ENCODE measurements at places on chromosomes 1 and 21. TPM values are rescaled to one million over a fixed set of nuclear protein-coding genes. Genes with fewer than 3 reads are reported as not detected.

DNA sequence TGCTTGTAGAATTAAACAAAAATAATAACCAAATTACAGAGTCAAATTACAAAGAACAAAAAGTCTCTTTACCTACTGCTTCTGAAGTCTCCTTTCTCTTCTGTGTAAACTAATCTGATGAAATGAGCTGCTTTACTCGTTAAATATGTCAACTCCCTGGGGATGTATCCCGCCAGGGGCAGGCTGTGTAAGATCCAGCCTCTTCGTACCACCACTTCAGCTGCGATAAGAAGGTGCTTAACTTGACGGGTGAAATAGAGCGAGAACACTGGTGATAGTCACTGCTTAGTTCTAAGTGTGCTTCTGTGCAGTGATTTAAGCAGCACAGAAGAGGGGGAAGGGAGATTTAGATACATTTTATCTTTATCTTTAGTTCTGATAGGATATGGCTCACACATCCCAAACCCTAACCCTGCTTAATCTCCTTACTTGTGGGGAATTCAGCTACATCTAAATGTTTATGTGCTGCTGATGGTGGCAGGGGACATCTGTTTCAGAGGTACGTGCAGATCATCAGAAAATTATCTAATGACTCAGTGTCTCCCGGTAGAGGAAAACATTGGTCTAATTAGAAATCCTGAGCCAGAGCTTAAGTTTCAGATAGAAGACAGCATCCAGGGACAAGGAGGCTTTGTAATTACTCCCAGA, 46.0 kb downstream of the RHOU start:
- H3K27ac ChIP-seq, result no peak overlapping the region
- H3K4me1 ChIP-seq, result no peaks in the 10 kb centered on the region
- no peaks in the 10 kb centered on the region for H3K27me3 ChIP-seq
- no peak for DNase-seq
- H3K4me3 ChIP-seq, result no peak overlapping the region
- H3K36me3 ChIP-seq, result no peaks in the 10 kb centered on the region

- H3K4me3 ChIP-seq, result no peak overlapping the region
- H3K27ac ChIP-seq, result no peak overlapping the region
- H3K4me1 ChIP-seq, result no peaks in the 10 kb centered on the region
- peaks cover 32% of the 10 kb centered on the region for H3K27me3 ChIP-seq
- DNase-seq, result no peak
Observed at GRCh38 chr1:15180189-15180588, 26.6 kb downstream of the TMEM51 start.

GRCh38 chr21:44818640-44819011, 764 bp upstream of the SUMO3 start:
- H3K4me3 ChIP-seq, result no peak overlapping the region
- peaks cover 3% of the 10 kb centered on the region for H3K27me3 ChIP-seq
- H3K36me3 ChIP-seq, result peaks cover 14% of the 10 kb centered on the region
- H3K27ac ChIP-seq, result no peak overlapping the region
- DNase-seq, result no peak
- peaks cover 5% of the 10 kb centered on the region for H3K4me1 ChIP-seq

DNA sequence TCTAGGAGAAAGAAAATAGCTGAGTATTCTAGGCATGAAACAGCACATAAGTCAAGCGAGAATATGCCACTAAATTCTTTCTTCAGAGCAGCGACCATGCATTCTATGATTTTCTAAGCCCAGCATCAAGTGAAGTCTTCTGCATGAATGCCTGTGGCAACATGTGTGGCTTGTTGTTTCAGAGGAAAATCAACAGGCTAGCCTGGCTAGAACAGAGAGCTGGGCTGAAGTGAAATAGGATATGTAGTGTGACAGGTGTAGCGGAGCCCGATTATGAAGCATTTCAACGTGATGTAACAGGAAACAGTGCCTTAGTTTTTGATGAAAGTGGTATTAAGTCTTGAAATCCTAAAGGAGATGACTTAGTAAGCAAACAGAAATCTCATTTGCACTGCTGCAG, 7.0 kb downstream of the CSDE1 start:
- peaks cover 29% of the 10 kb centered on the region for H3K36me3 ChIP-seq
- H3K4me3 ChIP-seq, result no peak overlapping the region
- peaks cover 74% of the 10 kb centered on the region for H3K4me1 ChIP-seq
- H3K27me3 ChIP-seq, result no peaks in the 10 kb centered on the region
- H3K27ac ChIP-seq, result no peak overlapping the region
- DNase-seq, result no peak

GRCh38 chr1:45001011-45001481, 10.1 kb downstream of the HECTD3 start:
- no peaks in the 10 kb centered on the region for H3K27me3 ChIP-seq
- H3K36me3 ChIP-seq, result peaks cover 19% of the 10 kb centered on the region
- DNase-seq, result no peak
- H3K27ac ChIP-seq, result peak overlapping the region; percentile 81

- H3K27ac ChIP-seq, result peak overlapping the region; percentile 78
- peaks cover 39% of the 10 kb centered on the region for H3K4me1 ChIP-seq
- DNase-seq, result no peak
- peak overlapping the region; percentile 69 for H3K4me3 ChIP-seq
Observed at GRCh38 chr1:84995484-84996334, 1.2 kb downstream of the MCOLN2 start.

GRCh38 chr1:177998696-177999631, 29.1 kb upstream of the SEC16B start:
- H3K4me3 ChIP-seq, result no peak overlapping the region
- no peak for DNase-seq
- H3K27me3 ChIP-seq, result no peaks in the 10 kb centered on the region
- no peak overlapping the region for H3K27ac ChIP-seq
- no peaks in the 10 kb centered on the region for H3K4me1 ChIP-seq

- H3K27ac ChIP-seq, result peak overlapping the region; percentile 56
- H3K4me1 ChIP-seq, result peaks cover 22% of the 10 kb centered on the region
- no peaks in the 10 kb centered on the region for H3K27me3 ChIP-seq
- peak; percentile 58 for DNase-seq
Observed at GRCh38 chr21:43866260-43866629, 1.2 kb downstream of the AGPAT3 start.

DNA sequence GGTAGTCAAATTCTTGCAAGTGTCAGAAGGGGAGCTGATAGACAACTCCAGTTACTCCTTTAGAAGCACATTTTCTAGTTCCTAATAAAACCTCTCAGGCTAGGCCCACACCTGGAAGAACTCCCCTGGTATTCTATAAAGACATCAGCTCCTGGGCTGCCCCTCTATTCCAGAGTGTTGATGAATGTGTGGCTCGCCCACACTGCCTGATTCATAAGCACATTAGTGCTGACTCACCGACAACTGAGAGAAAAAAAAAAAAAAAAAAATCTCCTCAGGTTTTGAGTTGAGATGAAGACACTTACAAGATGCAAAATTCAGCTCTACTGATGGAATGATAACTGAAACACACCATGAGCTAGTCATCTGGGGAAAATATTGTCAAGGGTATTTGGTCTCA, 188.1 kb downstream of the TNR start:
- no peak for DNase-seq
- peaks cover 8% of the 10 kb centered on the region for H3K27me3 ChIP-seq
- H3K4me3 ChIP-seq, result no peak overlapping the region
- peaks cover 6% of the 10 kb centered on the region for H3K36me3 ChIP-seq
- no peak overlapping the region for H3K27ac ChIP-seq

DNA sequence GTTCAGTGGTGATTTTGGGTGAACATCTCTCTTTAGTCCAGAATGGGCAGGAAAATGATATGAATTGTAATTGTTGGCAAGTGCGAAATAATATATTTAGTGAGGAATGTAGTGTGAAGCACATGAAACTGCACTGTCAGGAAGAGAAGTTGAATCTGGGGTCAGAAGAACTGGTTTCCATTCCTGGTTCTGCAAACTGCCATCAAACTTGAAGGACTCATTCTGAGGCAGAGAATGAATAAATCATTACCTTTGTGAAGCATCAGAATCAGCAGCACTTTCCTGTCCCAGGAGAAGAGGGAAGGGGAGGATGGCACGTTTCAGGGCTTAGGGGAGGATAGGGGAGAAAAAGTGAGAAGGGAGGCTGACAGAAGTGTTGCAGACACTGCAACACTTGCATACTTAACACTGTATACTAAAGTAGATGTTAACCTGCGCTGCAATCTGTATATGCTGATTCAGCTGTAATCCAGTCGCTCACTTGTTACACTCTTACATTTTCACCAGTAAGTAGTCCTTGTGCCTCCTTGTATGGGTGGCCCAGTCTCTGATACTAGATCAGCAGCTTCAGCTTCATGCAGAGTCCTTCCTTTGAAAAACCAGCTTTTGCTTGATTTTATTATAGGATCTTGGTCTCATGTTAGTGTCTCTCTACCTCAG, 10.5 kb upstream of the RPTN start:
- no peak overlapping the region for H3K4me3 ChIP-seq
- no peak overlapping the region for H3K27ac ChIP-seq
- DNase-seq, result no peak
- peaks cover 2% of the 10 kb centered on the region for H3K4me1 ChIP-seq
- peaks cover 15% of the 10 kb centered on the region for H3K27me3 ChIP-seq

DNA sequence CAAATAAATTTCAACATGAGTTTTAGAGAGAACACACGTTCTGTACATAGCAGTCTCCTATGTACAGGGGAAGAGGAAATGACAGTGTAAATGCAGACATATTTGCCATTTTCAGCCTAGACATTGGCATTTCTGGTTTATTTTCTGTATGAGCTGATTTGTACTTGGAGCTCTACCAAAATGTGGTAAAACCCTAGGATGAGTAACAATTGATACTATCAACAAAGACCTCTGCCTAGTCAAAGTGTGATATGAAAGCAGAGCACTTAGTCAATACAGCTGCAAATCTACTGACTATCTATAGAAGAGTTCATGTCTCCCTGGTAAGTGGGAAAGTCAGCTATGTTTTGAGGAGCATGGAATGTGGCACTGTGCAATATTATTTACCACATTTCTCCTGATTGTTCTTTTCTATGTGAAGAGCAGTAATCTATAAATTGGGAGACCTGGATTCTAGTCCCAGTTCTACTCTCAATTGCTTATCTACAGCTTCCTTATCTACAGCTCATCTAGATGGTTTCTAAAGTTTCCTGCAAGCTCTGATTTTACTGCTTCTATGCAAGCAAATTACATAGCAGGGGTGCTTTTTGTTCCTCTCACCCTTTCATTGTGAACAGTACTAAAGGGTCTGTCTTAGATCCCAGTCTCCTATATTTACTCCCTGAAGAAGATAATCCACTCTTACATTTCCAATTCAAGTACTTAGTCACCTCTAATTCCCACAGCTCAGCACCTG, 334.2 kb downstream of the NTNG1 start:
- H3K36me3 ChIP-seq, result no peaks in the 10 kb centered on the region
- no peak overlapping the region for H3K4me3 ChIP-seq
- peaks cover 27% of the 10 kb centered on the region for H3K27me3 ChIP-seq
- H3K27ac ChIP-seq, result no peak overlapping the region

- no peak for DNase-seq
- H3K4me3 ChIP-seq, result no peak overlapping the region
- H3K27ac ChIP-seq, result no peak overlapping the region
- H3K4me1 ChIP-seq, result no peaks in the 10 kb centered on the region
Observed at GRCh38 chr1:37434292-37435225, 39.8 kb upstream of the ZC3H12A start.

DNA sequence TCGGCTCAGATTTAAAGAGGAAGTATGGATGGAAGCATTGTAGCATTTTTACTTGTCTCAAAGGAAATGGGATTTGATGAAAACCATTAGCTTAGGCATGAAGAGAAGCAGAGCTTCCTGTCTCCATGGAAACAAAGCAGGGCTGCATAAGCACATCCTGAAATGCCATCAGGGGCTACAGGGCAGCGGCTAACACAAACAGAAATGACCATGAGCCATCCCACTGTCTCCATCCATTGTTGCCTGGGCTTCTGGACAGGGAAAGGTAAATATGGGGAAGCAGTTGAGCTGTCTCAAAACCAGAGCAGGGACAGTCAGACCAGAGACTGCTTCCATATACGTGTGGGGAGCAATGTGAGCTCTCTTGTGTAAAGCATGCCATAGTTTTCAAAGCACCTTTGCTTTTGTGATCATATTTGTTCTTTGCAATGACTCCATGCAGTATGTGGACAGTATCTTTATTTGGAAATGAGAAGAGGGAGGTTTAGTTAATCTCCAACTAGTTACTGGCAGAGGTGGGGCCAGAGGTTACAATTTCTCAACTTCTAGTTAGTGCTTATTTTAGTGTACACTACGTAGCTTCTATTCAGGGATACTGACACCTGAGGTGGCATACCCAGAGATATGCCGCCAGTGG, 176.1 kb downstream of the CACNA1E start:
- no peak overlapping the region for H3K4me3 ChIP-seq
- no peak for DNase-seq
- H3K27ac ChIP-seq, result no peak overlapping the region
- H3K36me3 ChIP-seq, result no peaks in the 10 kb centered on the region
- peaks cover 17% of the 10 kb centered on the region for H3K27me3 ChIP-seq

GRCh38 chr1:78913950-78914349, 92.6 kb downstream of the ADGRL4 start:
- no peaks in the 10 kb centered on the region for H3K4me1 ChIP-seq
- no peaks in the 10 kb centered on the region for H3K27me3 ChIP-seq
- H3K4me3 ChIP-seq, result no peak overlapping the region

GRCh38 chr1:165073185-165074007, 283.1 kb downstream of the LMX1A start:
- no peaks in the 10 kb centered on the region for H3K36me3 ChIP-seq
- no peaks in the 10 kb centered on the region for H3K27me3 ChIP-seq
- no peak for DNase-seq
- no peak overlapping the region for H3K4me3 ChIP-seq
- no peaks in the 10 kb centered on the region for H3K4me1 ChIP-seq

The TTLL7 gene
- 21.3 TPM for total RNA-seq

The TBX15 gene
- total RNA-seq, result not detected

The ANKRD34A gene
- 9.1 TPM for total RNA-seq

The OVAAL gene
- not detected for total RNA-seq

The KRTAP23-1 gene
- not detected for total RNA-seq

Data from natural killer cell treated with Interleukin-12 subunit alpha and Interleukin-12 subunit beta and Interleukin-15 and Interleukin-18, amount 100 ng/mL, for 72 hours (primary cell).